ENCODE measurements at places on chromosomes 13 and 19. TPM values are rescaled to one million over a fixed set of nuclear protein-coding genes. Genes with fewer than 3 reads are reported as not detected.

PCP2 gene
- total RNA-seq: 2.1 TPM

GRCh38 chr19:38386971-38387549 is 774 bp downstream of the GGN start:
- peak overlapping the region; percentile 82 for H3K4me3 ChIP-seq
- H3K27me3 ChIP-seq: peaks cover 28% of the 10 kb centered on the region
- H3K4me1 ChIP-seq: peaks cover 31% of the 10 kb centered on the region
- H3K36me3 ChIP-seq: peaks cover 27% of the 10 kb centered on the region
- DNase-seq: no peak
- peak overlapping the region; percentile 66 for H3K27ac ChIP-seq

DNA sequence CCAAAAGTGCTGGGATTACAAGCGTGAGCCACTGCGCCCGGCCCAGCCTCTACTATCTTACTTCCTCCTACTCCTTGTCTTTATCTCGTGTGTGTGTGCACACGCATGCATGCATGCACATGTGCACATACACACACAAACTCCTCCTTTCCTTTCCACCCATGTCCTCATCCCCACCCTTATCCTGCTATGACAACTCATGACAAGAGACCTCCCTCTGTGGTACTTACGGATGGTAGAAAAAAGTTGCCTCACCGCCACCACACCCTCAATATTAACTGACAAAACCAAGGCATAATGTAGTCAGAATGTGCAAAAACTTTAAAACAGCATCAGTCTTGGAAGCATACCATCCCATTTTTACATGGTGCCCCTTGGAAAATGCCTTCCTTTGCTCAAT is 15.9 kb upstream of the EEF1AKMT1 start:
- no peak overlapping the region for H3K4me3 ChIP-seq
- peaks cover 18% of the 10 kb centered on the region for H3K36me3 ChIP-seq
- no peaks in the 10 kb centered on the region for H3K27me3 ChIP-seq
- H3K4me1 ChIP-seq: no peaks in the 10 kb centered on the region
- DNase-seq: no peak
- H3K27ac ChIP-seq: no peak overlapping the region

DNA sequence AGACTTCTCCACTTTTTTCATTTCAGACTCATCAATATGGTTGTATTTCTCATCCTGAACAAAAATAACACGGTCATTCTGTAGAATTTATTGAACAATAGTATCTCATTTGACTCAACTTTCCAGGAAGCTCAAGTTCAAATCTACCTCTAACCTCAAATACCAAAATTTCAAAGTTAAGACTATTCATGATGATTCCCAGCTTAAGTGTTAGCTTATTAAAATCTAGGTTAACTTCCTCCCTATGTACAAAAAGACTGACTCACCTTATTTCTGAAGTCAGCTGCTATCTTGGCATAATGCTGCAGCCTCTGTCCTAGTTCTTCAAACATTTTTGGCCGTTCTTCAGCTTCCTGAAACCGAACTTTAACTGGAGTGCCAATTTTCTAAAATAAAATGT is 23.2 kb downstream of the HSPH1 start:
- no peaks in the 10 kb centered on the region for H3K27me3 ChIP-seq
- H3K36me3 ChIP-seq: peaks cover 84% of the 10 kb centered on the region
- H3K4me3 ChIP-seq: no peak overlapping the region
- peak overlapping the region; percentile 6 for H3K27ac ChIP-seq
- H3K4me1 ChIP-seq: peaks cover 54% of the 10 kb centered on the region
- DNase-seq: no peak

DNA sequence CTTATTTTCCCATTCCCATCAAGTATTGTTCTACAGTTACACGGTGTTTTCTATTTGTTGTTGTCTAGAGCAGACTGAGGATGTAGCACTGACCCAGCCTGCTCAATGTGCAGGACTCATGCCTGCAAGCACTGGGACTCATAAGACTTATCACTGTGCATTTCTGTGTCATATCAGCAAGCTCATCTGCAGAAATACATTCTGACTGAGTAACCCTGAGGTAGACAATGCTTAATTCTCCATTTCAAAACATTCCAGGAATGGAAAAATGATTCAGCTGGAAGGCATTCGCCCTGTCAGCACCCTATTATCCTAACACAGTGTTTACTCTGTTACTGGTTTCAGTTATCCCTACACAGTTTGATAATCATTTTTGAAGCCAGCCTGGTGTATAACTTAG is 2506.4 kb downstream of the PCDH9 start:
- no peak overlapping the region for H3K27ac ChIP-seq
- no peaks in the 10 kb centered on the region for H3K27me3 ChIP-seq

- no peak overlapping the region for H3K27ac ChIP-seq
- no peak for DNase-seq
- H3K27me3 ChIP-seq: no peaks in the 10 kb centered on the region
Measured at GRCh38 chr13:47146991-47147811, 250.3 kb upstream of the HTR2A start.

DNA sequence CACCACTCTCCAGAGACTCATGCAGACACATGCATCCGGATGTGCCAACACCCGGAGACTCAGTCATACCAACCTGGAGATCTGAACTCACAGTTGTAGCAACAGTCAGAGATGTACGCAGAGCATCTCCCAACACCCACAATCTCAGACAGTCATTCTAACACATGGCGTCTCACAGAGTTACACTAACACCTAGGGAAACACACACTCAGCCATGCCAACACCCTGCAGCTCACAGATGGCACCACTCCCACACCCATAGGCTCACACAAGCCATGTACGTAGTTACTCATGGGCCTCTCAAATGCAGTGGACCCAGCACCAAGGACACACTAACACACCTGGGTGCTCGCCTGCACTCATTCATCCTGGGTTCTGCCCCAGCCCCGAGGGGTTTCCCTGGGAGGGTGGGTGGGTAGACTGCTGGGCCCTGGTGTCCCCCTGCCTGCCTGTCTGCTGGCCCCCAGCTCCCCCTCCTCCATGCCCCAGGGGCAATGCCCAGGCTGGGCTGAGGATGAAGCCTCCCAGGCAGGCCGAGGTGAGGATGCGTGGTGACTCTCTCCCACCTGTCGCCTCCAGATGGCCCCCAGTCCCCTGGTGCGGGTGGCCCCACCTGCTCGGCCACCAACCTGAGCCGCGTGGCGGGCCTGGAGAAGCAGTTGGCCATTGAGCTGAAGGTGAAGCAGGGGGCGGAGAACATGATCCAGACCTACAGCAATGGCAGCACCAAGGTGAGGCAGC is 10.0 kb downstream of the PKN1 start:
- H3K4me3 ChIP-seq: peak overlapping the region; percentile 35
- peaks cover 41% of the 10 kb centered on the region for H3K4me1 ChIP-seq
- H3K27ac ChIP-seq: no peak overlapping the region
- no peaks in the 10 kb centered on the region for H3K27me3 ChIP-seq
- peaks cover 60% of the 10 kb centered on the region for H3K36me3 ChIP-seq

GRCh38 chr19:55232286-55232602 is 3.7 kb upstream of the TMEM86B start:
- H3K4me3 ChIP-seq: no peak overlapping the region
- no peak for DNase-seq
- H3K4me1 ChIP-seq: peaks cover 4% of the 10 kb centered on the region
- H3K27me3 ChIP-seq: no peaks in the 10 kb centered on the region
- peaks cover 70% of the 10 kb centered on the region for H3K36me3 ChIP-seq
- no peak overlapping the region for H3K27ac ChIP-seq

- no peak for DNase-seq
- peaks cover 58% of the 10 kb centered on the region for H3K36me3 ChIP-seq
- no peak overlapping the region for H3K27ac ChIP-seq
- no peaks in the 10 kb centered on the region for H3K27me3 ChIP-seq
- H3K4me1 ChIP-seq: no peaks in the 10 kb centered on the region
Measured at GRCh38 chr19:326871-327270, 17.7 kb downstream of the MIER2 start.

Measured in activated CD4-positive, alpha-beta memory T cell treated with anti-CD3 and anti-CD28 coated beads, Interleukin-2, amount 10 ng/mL, durations not matched to agents 7 days and 5 days (primary cell).